ENCODE measurements at places on chromosomes 16 and 17. TPM values are rescaled to one million over a fixed set of nuclear protein-coding genes. Genes with fewer than 3 reads are reported as not detected.

The ZG16B gene
- polyA plus RNA-seq, result 0.50 TPM

The HSDL1 gene
- 38.7 TPM for polyA plus RNA-seq

The TTYH2 gene
- polyA plus RNA-seq, result 16.0 TPM

The MAPT gene
- polyA plus RNA-seq, result 8.8 TPM

The HOXB8 gene
- 47.3 TPM for polyA plus RNA-seq

The HAP1 gene
- polyA plus RNA-seq, result 1.1 TPM

The RAB37 gene
- 4.0 TPM for polyA plus RNA-seq

The CTDNEP1 gene
- polyA plus RNA-seq, result 147 TPM

The FZD2 gene
- 31.6 TPM for polyA plus RNA-seq

The RFWD3 gene
- 28.9 TPM for polyA plus RNA-seq

The RAP1GAP2 gene
- 23.4 TPM for polyA plus RNA-seq

The SGCA gene
- 1.2 TPM for polyA plus RNA-seq

The P2RX1 gene
- 0.87 TPM for polyA plus RNA-seq

The SYCE1L gene
- 2.7 TPM for polyA plus RNA-seq

The LITAFD gene
- polyA plus RNA-seq, result not detected

The NETO2 gene
- polyA plus RNA-seq, result 34.7 TPM

The C16orf89 gene
- polyA plus RNA-seq, result 11.6 TPM

The SMTNL2 gene
- 62.0 TPM for polyA plus RNA-seq

The HS3ST4 gene
- 0.90 TPM for polyA plus RNA-seq

Measured in right renal pelvis (tissue), 4 donors.